ENCODE measurements at places on chromosomes 3 and 15. TPM values are rescaled to one million over a fixed set of nuclear protein-coding genes. Genes with fewer than 3 reads are reported as not detected.
A peak's percentile ranks its signal among the peaks of the same experiment; 100 is the strongest.

The PAK6 gene
- total RNA-seq = not detected

The ETFA gene
- 183 TPM for total RNA-seq

The CNTN4 gene
- total RNA-seq = 0.17 TPM

The REC114 gene
- not detected for total RNA-seq

The LPP gene
- total RNA-seq = 57.7 TPM

The HCN4 gene
- not detected for total RNA-seq

DNA sequence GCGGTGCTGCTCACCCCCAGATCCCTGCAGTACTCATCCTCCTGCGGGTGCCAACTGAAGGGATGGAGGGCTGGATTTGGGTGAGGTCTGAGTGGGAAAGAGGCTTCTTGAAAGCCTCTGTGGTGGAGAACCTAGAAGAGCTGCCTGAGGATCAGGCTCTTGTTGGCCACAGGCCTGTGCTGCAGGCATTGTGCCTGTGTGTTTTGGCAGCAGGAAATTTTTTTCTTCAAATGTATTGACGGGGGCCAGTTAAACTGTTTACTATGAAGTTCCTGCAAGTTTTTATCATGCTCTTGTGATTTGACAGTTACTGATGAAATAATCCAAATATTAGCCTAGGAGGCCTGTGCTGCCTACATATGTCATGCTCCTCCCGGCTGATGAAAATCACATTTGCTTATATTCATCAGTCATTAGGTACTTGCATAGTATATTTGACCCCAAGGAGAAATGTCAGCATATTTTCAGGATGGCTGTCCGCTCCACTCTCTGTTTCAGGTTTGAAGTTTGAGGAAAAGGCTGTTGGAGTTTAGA, 103.1 kb downstream of the THSD4 start:
- DNase-seq = no peak

GRCh38 chr3:53577506-53577905, 83.1 kb downstream of the CACNA1D start:
- no peak for DNase-seq

- DNase-seq = no peak
These were observed 270.5 kb upstream of the P2RY1 start for GRCh38 chr3:152564459-152564858.

DNA sequence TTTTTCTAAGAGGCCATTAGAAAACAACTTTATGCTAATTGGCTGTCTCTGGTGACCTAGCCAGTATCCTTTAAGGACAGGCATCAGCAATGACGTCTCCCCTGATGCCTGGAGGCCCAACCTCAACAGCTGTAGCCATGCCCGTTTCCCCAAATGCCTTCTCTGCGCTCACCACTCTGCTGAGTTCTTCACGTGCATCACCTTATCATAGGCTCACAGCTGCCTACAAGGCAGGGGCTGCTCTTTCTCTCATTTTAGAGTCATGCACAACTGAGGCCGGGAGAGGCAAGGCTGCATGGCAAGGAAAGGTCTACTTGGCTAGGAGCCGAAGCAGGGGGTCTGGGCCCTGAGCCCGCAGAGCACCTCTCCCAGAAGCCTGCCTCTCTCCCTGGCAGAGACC, 43.9 kb upstream of the SEC13 start:
- no peak for DNase-seq

DNA sequence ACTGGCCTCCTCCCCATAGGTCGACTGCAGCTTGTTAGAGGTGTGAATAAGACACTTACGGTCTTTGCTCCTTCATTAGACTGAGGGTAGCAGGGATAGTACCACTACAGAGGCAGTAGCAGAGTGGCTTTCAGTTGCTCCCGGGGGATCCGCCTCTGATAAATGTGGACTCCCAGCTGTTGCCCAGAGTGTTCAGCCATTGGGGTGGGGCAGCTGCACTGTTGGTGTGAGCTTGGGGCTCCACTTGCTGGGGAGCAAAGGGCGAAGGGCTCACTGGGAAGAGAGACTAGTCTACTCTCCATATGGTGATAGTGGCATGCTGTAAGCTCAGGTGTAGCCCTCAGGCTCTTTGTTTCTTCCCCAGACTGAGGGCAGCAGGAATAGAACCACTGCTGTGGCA, 239.1 kb downstream of the LRRN1 start:
- no peak for DNase-seq

- DNase-seq = no peak
These were observed 7.7 kb upstream of the CDCP1 start for GRCh38 chr3:45153658-45154437.

DNA sequence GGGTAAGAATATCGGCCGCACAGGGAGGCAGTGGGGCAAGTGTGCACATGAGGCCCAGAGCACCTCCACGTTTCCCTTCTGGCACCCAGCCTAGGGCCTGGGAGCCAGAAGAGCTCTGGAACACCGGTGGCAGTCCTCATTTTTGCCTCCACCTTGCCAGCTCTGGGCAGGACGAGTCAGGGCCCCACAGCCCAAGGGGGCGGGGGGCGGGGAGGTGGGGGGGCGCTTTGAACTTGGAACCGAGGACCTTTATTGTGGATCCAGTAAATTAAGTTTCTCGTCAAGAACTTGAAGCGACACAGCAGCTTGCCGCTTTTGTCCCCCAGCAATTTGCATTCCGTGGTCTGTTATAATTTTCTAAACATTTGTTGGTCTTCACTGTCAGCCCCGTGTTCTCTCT, 66.8 kb downstream of the SLC6A11 start:
- no peak for DNase-seq

GRCh38 chr3:38001456-38002081, 11.0 kb downstream of the VILL start:
- no peak for DNase-seq

- no peak for DNase-seq
These were observed 97.1 kb downstream of the MEGF11 start for GRCh38 chr15:66156310-66156975.

- DNase-seq = no peak
These were observed 17.1 kb downstream of the SETMAR start for GRCh38 chr3:4320096-4320911.

- no peak for DNase-seq
These were observed 304.0 kb upstream of the TLE3 start for GRCh38 chr15:70401709-70402108.

- no peak for DNase-seq
These were observed 53.6 kb upstream of the AP4E1 start for GRCh38 chr15:50854601-50855490.

DNA sequence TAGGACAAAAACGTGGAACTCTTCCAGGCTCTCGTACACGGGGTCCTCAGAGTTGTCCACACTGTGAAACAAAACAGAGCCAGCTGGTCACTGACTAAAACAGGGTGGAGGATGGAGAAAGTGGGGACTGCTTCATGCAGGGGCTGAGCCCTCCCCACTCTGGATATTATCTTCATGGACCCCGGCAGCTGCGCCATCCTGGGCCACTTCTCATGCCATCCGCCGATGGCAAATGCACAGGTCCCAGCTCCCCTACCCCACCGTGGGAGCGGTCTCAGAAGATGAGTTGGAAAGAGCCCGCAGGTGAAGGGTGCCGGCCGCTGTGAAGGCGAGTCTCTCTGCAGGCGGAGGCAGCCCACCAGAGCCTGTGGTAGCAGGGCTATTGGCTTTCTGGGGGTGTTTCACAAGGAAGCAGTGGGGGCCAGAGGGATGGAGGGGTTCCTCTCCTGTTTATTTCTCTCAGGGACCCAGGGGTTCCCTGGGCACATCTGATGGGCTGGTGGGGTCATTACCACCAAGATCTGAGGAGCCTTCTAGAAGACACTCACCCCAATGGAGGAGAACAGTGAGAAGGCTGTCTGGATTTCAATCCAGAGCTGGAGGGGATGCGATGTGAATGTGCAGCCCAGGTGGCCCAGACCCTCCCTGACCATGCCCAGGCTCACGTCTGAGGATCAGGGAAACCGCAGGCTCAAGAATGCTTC, 177.3 kb downstream of the KLF13 start:
- DNase-seq = no peak

DNA sequence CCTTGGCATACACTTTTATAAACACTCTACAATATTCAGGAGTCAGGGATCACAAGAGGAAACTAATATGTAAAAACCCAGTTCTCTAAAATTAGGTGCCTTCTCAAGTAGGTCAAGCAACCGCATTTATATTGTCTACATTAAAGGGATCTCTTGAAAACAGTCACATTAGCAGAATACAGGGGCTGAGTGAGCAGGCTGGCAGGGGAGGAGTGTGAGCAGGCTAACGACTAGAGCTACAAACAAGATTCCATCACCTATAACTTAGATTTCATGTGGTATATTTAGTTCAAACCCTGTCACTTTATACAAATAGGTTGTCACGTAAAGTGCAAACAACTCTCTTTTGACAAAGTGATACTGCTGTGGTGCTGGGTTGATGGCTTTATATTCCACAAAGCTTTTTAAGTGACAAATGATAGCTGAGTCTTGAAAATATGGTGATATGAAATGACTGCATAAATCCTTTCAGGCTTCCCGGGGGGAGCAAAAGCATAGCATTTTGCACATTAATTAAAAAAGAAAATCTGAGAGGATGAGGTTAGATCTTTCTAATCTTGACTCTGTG, 937.9 kb downstream of the FHIT start:
- no peak for DNase-seq

DNA sequence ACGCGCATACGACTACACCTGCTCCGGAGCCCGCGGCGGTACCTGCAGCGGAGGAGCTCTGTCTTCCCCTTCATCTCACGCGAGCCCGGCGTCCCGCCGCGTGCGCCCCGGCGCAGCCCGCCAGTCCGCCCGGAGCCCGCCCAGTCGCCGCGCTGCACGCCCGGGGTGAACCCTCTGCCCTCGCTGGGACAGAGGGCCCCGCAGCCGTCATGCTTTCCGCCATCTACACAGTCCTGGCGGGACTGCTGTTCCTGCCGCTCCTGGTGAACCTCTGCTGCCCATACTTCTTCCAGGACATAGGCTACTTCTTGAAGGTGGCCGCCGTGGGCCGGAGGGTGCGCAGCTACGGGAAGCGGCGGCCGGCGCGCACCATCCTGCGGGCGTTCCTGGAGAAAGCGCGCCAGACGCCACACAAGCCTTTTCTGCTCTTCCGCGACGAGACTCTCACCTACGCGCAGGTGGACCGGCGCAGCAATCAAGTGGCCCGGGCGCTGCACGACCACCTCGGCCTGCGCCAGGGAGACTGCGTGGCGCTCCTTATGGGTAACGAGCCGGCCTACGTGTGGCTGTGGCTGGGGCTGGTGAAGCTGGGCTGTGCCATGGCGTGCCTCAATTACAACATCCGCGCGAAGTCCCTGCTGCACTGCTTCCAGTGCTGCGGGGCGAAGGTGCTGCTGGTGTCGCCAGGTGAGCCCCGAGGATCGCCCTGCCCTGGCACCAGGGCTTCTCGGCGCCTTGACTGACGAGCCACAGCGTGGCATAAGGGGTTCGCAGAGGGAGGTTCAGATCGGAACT, 420 bp downstream of the SLC27A2 start:
- DNase-seq = peak; percentile 42
